ENCODE measurements at places on chromosomes 16 and 17.
A peak's percentile ranks its signal among the peaks of the same experiment; 100 is the strongest.

GRCh38 chr16:25922438-25922837, 230.7 kb downstream of the HS3ST4 start:
- DNase-seq, result no peak

GRCh38 chr16:82957212-82957611, 330.4 kb downstream of the CDH13 start:
- no peak for DNase-seq

- DNase-seq, result no peak
Observed at GRCh38 chr16:82059161-82059982, 24.3 kb downstream of the HSD17B2 start.

GRCh38 chr17:10060526-10060925, 137.9 kb downstream of the GAS7 start:
- no peak for DNase-seq

DNA sequence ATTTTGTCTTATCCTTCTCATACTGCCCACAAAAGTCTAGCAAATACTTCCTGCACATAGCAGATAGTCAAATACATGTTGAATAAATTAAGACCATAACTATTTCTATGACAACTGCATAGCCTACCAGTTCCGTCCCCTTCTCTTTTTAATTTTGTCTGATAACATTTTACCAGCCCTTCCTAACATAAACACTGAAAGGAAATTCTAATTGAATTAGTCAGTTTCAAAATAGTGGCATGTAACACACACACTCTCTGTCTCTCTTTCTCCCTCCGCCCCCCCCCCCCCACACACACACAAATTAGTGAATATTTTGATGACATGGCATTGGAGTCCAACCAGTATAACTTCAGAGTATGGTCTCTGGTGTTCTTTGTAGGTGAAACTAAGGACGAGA, 41.8 kb downstream of the TNRC6C start:
- DNase-seq, result no peak

GRCh38 chr17:67995570-67996263, 552 bp downstream of the C17orf58 start:
- DNase-seq, result peak; percentile 41

GRCh38 chr16:72159386-72159785, 12.6 kb downstream of the PMFBP1 start:
- no peak for DNase-seq

GRCh38 chr16:29678691-29679267, at the start of gene QPRT:
Gene QPRT, plus strand, starts transcription at chr16:29679180. Its CDS starts 18 bp downstream, at chr16:29679198.
- DNase-seq, result peak; percentile 73

DNA sequence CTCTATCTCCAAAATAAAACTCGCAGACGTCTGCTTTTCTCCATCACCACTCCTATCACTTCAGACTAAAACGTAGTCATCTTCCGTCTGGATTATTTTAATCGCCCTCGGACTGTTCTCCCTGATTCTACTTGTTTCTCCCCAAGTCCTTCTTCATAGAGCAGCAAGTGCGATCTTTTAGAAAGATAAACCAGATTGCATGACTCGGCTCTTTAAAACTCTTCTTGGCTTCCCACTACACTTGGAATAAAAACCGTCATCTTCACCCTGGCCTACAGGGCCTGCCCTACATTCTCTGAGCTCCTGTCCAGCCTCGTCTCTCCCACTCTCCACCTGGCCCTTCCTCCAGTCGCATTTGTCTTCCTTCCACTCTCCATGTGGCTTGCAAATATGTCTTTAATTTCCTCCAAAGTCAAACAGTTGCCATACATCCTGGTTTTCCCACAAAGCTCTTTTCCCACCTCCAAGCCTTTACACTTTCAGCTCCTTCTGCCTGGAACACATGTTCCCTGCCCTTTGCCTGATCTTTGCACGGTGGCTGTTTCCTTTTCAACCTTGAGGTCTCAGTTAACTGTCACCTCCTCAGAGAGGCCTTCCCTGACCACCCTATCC, 70.5 kb upstream of the DHX40 start:
- no peak for DNase-seq

GRCh38 chr16:14450846-14451245, 179.2 kb downstream of the PARN start:
- DNase-seq, result no peak
